ENCODE measurements at places on chromosomes 11 and 22.
A peak's percentile ranks its signal among the peaks of the same experiment; 100 is the strongest.

DNA sequence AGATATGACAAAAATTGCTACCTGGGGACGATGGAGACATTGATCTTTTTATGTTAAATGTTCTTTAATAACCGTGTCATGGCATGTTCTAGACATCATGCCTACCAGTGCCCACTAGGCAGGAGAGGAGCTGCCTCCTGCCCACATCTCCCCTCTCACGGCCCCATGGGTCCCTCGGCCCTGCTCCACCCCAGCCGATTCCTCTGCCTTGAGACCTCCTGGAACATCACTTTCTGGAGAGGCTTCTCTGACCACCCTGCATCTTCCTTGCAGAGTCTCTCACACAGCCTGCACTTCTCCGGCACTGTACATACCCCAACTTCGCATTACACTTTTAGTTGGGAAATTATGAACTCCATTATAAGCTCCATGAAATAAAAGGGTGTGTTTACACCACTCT, 16.8 kb downstream of the EFCAB6 start:
- no peak for DNase-seq

DNA sequence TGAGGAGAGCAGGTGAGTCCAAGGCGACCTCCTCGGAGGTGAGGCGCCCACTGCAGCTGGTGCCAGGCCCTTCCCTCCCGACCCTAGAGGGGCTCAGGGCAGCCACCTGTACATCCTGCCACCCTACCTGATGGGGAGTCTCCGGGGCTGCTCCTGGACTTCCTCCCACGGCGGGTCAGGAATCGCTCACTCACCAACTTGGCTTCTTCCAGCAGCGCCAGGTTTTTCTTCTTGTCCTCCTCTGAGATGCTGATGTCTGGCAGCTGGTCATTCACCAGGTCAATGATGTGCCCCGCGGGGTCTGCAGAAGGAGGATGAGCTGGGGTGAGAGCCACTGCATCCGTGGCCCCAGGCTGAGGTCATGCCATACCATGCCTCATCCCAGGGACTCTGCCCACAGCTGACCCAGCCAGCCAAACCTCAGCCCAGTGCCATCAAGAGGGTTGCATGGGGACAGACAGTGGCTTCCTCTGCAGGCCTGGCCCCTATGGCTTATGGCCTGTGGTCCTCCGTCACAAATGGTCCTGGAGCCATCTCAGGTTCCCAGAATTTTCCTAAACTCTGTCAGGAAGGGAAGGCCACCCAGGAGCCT, 61.0 kb upstream of the LYVE1 start:
- DNase-seq: no peak

- no peak for DNase-seq
Measured at GRCh38 chr11:46451759-46452158, 60.2 kb upstream of the CHRM4 start.

DNA sequence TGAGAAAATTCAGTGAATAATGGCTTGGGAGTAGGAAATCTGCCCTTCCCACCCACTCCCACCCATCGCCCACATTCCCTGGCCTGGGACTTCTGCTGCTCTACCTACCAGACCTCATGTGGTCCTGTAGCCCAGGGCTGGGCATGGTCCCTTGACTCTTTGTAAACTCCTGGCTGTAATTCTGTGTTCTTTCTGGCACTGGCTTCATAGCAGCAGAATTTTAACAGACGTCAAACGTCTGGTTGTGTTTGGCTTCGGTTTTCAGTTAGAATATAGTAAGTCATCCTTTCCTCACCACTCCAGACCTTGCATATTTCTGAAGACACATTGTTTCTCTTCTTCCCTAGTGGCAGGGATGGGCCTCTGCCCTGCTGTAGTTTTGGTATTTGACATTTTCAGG, 210.6 kb downstream of the CSNK2A3 start:
- DNase-seq: no peak

GRCh38 chr11:34595391-34595790, 25.5 kb upstream of the EHF start:
- DNase-seq: no peak

DNA sequence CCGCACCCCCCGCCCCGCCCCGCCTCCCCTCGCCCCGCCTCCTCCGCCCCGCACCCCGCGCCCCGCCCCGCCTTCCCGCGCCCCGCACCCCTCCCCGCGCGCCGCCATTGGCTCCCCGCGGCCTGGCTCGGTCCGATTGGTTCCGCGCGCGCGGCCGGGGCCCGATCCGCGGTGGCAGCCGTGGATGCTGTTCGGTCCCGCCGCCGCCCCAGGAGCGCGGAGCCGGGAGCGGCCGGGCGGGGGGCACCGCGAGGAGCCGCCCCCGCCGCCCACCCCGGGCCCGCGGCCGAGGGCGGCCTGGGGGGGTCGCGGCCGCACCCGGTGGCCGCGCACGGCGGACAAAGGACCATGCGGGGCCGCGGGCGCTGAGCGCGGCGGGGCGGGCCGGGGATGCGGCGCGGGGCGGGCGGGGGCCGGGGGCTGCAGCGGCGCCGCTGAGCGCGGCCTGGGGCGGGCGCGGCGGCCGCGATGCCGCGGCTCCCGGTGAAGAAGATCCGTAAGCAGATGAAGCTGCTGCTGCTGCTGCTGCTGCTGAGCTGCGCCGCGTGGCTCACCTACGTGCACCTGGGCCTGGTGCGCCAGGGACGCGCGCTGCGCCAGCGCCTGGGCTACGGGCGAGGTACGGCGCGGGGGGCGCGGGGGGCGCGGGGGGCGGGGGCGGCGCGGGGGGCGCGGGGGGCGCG, at the start of gene B4GALNT4:
B4GALNT4 (plus strand) TSS at position 164 of the 683 bp plus-strand sequence; CDS start at position 469, 305 bp downstream.
- peak; percentile 54 for DNase-seq

DNA sequence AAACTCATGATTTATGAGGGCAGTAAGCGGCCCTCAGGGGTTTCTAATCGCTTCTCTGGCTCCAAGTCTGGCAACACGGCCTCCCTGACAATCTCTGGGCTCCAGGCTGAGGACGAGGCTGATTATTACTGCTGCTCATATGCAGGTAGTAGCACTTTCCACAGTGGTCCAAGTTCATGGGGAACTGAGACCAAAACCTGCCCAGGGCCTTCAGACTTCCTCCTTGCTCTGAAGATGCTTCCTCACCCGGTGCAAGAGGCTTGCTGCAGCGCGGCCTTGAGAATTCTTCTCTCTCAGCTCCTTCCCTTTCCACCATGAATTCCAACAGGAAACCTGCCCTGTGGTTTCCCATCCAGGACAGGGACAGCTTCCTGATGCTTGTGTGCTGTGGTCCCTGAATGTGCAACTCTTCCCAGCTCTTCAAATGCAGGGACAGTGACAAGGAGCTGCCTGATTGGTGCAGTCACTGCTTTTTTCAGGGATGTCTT, 53.9 kb downstream of the GGTLC2 start:
- DNase-seq: no peak

DNA sequence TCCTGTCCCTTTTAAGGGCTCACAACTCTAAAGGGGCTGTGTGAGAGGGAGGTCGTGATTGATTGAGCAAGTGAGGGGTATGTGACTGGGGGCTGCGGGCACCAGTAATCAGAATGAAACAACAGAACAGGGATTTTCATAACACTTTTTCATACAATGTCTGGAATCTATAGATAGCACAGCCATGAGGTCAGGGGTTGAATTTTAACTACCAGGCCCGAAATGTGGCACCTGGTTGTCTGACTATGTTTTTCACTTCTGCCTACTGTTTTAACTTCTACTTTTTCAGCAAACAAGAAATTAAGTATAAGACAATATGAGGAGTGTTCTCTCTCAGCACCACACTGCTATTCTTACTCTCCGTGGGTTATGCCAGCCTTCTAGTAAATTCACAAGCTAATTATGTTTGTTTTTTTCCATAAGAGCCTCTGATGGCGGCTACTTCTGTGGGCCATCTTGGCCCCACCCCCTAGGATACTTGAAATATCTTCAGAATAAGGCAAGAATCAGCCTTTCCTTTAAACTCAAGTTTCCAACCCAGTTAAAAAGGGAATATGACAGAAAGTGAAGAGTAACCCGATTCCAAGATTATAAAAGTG, 552.8 kb upstream of the CHORDC1 start:
- DNase-seq: no peak

- no peak for DNase-seq
Measured at GRCh38 chr11:121681550-121682268, 228.9 kb upstream of the SORL1-AS1 start.

DNA sequence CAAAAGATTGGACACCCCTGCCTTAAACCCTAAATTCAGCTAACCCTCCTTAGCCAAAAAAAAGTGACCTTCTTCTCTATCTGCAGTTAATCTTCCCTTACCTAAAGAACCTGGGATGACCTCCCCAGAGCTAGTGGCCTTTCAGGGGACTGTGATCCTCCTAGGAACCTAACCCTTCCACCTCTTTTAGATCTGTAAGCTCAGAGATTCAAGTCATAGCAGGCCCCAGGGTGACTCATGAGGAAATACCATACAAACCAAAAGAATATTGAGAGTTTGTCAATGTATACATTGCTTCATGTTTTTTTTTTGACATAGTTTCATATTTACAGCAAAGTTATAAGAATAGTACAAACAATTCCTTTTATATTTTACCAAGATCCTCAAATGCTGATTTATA, 38.3 kb upstream of the CXCR5 start:
- DNase-seq: peak; percentile 65

DNA sequence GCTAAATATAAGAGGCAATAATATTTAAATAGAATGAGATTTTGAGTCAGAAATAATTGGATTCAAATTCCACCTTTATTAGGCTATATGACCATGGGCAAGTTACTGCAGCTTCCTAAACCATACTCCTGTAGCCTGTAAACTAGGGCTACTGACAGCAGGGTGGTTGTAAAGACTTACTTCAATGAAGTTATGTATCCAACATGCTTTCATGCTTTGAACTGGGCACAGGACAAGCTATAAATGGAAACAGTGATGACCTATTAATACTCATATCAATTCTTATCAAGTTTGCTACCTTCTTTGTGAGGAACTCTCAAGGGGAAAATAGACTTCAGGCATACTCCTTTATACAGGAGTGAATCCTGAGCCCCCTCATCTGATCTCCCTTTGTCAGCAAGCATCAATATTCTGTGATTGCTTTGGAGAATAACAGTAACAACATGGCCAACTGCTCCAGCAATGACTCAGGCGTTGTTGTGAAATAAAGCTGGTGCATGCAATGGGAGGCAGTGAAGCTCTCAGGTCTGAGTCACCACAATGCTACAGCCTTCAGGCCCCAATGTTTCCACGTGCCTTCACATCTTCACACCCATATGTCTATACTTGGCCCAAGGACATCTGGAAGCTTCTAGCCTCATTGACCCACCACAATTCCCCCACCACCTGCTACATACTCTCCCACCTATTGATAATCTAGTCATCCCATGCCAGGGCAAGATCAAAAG, 102.5 kb downstream of the KCNA4 start:
- DNase-seq: no peak

- DNase-seq: peak; percentile 13
Measured at GRCh38 chr22:35230839-35231584, 26.3 kb upstream of the HMGXB4 start.

GRCh38 chr11:115134926-115135325, 369.3 kb downstream of the CADM1 start:
- DNase-seq: no peak

DNA sequence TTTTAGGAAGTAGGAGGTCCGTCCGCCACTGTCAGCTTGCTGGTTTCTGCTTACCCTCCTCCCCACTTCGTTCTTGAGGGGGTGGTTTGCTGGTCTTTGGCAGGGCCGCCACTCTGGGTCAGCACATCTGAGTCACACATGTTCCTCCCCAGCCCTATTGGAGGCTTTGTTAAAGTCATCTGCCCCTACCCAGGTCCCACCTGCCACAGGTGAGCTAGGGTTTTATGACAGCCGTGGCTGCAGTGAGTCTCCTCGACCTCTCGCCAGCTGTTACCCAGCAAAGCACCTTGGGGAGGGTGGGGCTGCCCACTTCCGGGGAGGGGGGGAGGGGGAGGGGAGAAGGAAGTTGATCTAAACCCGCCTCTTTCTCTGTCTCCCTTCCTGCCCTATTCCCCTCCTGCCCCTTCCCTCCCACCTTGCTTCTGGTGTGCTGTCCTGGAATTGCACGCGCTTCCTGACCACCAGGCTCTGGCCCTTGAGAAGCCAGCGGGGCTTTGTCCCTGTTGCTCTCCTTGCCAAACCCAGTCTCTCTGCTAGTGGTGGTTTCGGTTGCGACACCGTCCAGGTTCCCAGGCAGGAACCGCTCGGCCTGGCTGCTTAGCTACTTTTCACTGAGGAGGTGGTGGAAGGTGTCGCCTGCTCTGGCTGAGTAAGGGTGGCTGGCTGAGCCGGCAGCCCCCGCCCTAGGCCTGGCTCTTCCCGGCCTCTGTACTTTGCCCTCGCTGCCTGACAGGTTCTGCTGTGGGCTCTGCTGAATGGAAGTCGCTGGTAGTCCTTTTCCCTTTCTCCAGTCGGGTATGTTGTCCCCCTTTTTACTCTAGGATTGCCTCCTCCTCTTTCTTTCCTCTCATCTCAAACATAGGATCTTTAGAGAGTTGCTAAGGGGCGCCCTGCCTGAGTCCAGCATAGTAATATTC, 28.5 kb downstream of the RCOR2 start:
- peak; percentile 76 for DNase-seq

GRCh38 chr11:119091966-119092879, 7.5 kb downstream of the HMBS start:
- peak; percentile 18 for DNase-seq

- peak; percentile 53 for DNase-seq
Measured at GRCh38 chr11:128733440-128734102, 39.7 kb downstream of the FLI1 start.

DNA sequence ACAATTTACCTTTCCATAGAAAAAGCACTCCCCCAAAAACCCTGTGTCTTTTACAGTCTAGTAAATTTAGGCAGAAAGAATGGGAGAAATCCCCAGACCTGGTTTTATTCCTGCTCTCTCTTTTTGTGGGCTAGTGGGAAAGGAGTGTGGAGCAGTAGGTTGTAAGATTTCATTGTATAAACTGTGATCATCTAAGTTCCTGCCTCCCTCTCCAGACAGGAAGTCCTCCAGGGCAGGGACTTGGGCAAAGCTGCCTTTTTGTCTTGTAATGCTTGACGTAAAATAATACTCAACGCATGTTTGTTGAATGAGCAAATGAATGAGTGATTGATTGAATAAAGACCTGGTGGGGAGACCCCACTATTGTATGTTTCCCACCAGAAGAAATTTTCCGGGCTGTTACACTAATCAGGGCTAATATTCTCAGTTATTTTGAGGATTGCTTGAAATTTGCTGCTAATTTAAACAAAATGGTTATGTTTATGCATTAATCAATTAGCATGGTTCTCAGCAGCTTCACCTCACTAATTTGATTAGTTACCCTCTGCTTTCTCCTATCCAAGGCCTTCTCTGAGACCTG, 36.3 kb downstream of the CSNK2A3 start:
- no peak for DNase-seq

GRCh38 chr11:120182790-120183491, 27.9 kb upstream of the OAF start:
- DNase-seq: peak; percentile 26

DNA sequence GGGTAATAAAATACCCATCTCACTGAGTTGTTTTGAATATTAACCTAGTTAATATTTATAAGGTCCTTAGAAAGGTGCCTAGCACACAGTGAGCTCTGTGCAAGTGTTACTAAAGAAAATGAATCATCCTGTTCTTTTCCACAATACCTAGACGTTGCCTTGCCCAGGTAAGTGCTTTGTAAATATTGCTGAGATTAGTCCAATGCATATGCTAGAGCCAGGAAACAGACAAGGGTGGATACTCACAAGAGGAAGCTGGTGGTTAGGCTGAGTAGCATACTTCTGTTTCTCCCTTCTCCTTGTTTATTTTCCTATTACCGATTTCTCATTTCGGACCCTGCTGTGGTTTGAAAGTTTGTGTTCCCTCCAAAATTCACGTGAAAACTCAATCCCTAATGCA, 58.1 kb upstream of the BARX2 start:
- DNase-seq: no peak

- DNase-seq: peak; percentile 69
Measured at GRCh38 chr11:106101819-106102218, 24.4 kb downstream of the AASDHPPT start.

- no peak for DNase-seq
Measured at GRCh38 chr22:44711690-44712555, 9.9 kb downstream of the PRR5 start.

- DNase-seq: peak; percentile 32
Measured at GRCh38 chr11:107716884-107717532, 5.2 kb upstream of the SLN start.

Data from EH (cell line).